CD4-positive, alpha-beta T cell treated with Interferon gamma for 1 hour (primary cell): ENCODE measurements at places on chromosomes 12 and 14.

DNA sequence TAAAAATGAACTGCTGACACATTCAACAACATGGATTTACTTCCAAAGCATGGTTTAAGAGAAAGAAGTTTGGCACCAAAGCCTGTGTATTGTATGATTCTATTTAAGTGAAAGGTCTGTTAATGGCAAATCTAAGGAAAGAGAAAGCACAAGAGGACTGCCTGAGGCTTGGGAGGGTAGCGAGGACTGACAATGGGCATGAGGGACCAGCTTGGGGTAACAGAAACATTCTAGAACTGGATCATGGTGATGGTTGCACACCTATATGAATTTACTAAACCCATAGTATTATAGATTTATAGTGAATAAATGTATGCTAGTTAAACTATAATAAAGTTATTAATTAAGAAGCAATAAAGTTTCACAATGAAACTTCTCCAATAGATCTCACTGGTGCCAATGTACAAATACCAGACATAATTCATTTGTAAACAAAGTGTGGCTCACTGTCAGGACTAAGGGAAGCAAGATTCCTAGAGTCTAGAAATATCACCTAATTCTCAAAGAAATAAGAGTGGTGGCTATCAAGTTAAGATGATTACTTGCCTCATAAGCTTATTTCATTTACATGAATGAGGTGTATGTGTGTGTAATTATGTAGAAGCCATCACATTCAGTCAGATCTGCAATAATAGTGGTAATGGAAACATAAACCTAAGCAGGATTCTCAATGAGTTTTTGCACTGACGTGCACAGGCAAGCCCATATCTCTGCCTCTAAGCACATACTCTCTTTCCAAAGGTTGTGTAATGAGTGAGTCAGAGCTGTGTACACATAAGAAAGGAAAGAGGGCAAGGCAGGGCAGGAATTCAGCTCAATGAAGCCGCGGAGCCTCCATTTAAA, 353.4 kb downstream of the KCNH5 start:
- DNase-seq = no peak

- DNase-seq = no peak
These were observed 1.5 kb upstream of the TM7SF3 start for GRCh38 chr12:27015730-27016076.

DNA sequence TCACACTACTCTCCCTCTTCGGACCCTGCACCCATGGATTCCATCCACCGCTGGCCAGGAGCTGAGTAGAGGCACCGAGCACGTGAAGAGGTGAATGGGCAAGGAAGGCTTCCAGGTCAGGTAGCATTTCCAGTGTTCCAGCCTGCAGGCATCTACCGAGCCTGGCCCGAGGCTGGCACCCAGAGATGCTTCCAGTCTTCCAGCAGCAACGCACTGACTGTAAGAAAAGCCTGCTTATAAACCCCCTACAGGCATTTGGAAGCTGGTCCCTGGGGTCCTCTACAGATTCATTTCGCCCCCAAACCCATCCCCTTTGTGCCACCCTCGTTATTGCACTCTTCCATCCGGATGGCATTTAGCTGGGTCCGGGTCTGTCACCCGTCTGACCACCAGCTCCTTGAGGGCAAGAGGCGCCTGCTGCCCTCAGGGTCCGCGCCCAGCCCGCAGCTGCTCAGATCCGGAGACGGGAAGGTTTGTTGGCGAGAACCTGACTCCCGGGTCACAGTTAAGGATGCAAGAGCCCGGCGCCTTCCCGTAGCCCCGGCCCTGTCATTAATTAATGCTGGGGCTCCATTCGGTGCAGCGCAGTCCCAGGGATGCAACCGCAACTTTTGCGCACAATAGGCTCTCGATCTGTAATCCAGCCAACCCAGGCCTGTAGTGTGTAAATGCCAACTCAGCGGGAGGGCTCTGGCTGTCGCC, 614 bp upstream of the MARK3 start:
- DNase-seq = no peak

GRCh38 chr12:55847603-55848291, 5.0 kb upstream of the MMP19 start:
- DNase-seq = peak; percentile 80

DNA sequence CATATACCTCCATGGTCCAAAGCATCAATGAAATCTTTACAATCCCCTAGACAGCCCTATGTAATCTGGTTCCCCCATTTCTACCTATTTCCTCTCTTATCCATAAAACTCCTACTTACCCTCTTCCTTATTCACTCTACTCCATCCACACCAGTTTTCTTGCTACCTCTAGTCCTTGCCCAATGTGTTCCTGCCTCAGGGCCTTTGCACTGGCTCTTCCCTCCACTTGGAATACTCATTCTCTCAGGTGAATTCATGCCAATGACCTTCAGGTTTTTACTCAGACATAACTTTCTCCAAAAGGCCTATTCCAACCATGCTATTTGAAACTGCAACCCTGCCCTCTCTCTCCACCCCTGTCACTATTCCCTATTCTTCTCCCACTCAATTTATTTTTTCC, 138.7 kb upstream of the KRR1 start:
- no peak for DNase-seq

DNA sequence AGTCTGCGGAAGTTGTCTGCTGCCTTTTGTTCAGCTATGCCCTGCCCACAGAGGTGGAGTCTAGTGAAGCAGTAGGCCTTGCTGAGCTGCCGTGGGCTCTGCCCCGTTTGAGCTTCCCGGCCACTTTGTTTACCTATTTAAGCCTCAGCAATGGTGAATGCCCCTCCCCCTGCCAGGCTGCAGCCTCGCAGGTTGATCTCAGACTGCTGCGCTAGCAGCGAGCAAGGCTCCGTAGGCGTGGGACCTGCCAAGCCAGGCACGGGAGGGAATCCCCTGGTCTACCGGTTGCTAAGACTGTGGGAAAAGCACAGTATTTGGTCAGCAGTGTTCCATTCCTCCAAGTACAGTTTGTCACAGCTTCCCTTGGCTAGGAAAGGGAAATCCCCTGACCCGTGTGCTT, 143.6 kb downstream of the DYRK2 start:
- no peak for DNase-seq

GRCh38 chr12:50111395-50111692, 692 bp upstream of the COX14 start:
- DNase-seq = no peak

GRCh38 chr14:50347521-50347920, 35.4 kb downstream of the DMAC2L start:
- DNase-seq = no peak

DNA sequence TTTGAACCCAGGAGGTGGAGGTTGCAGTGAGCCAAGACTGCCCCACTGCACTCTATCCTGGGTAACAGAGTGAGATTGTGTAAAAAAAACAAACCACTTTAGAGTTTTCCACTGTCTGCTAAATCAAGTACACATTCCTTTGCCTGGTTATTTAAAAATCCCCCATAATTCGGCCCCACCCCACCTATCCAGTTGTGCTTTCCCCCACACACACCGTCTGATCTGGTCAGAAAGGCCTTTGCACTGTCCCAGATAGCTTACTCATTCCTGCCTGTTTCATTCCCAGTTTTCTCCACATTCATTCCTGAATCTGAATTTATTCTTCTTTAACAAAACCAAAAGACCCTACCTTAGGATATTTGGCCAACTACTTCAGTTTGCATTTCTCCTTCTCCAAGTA, 29.5 kb downstream of the NINJ2 start:
- no peak for DNase-seq

DNA sequence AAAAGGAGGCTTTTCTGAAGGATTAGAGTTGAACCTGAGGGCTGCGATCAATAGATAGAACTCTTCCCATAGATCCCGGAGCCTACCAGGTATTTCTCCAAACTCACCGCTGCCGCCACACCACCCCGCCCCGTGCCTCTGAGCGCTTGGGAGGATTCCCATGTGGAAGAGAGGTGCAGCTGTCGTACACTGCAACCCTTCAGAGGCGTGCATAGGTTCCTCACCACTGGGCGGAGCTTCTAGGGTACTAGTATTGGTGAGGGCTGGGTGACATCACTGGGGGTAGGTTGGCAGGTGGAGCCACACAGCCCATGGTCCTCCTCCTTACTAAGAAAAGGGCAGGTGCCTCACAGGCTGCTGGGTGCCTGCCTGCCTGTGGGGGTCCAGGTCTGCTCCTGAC, 127.0 kb downstream of the TSPAN9 start:
- DNase-seq = no peak

GRCh38 chr12:67288561-67288960, 19.4 kb downstream of the CAND1 start:
- DNase-seq = no peak

- DNase-seq = no peak
These were observed 149.6 kb downstream of the PLXNC1 start for GRCh38 chr12:94297876-94298505.

GRCh38 chr12:125696054-125696453, 630.8 kb downstream of the AACS start:
- no peak for DNase-seq

DNA sequence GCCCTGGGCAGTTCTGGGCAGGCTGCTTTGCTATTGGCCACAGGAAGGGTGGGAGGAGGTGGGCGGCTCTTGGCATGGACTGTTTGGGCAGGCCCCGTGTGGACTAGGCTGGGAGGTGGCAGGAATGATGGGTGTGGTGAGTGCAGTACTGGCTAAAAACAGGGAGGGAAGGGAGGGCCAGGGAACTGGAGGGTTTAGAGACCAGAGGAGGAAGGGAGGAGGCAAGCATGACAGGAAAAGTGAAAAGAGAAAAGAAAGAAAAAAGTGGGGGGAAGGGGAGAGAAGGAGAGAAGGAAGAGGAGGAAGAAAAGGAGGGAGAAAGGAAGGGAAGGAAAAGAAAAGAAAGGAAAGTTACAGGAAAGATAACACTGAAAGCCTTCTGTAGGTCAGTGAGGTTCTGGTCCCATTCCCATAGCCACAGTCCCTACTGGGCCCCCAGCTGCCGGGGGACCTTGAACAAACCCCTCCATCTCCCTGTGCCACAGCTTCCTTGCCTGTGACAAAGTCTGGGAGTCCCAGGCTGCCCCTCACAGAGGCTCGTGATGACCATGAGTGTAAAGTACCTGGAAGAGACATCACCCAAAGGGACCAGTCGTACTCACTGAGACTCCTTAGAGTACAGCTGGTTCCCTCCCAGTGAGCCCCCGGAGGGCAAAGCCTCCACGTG, 1.1 kb upstream of the C14orf132 start:
- no peak for DNase-seq

DNA sequence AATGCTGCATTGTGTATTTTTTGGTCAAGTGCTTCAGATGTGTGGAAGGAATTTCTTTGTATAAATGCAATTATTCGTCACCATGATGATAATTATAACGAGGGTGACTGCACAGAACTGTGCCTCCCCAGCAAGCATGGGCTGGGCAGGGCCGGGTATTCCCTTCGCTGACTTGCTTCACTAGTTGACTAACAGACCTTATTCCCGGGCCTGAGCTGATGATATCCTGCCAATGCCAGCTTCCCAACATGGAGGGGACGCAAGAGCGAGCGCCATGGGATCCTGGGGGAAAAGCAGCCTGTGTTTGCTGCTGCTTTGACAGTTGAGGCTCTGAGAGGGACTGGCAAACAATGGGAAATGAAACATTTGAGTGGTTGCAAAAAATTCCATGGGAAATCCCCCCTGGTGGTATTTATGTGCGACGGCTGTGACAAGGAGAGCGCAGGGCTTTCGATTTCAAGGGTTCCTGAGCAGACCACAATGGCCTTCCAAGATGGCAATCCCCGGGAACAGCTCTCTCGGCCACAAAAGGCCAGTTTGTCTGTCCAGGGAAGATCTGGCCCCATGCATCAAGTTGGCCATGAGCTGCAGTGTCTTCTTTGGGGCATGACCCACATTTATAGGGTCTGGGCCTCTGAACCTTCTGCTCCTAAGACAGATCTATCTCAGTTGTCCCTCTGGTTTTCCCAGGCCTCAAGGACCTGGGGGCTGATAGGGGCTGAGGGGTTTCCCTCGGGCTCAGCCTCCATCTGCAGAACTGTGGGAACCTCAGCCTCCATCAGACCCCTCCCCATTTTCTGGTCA, 21.9 kb upstream of the MAP1LC3B2 start:
- DNase-seq = no peak

DNA sequence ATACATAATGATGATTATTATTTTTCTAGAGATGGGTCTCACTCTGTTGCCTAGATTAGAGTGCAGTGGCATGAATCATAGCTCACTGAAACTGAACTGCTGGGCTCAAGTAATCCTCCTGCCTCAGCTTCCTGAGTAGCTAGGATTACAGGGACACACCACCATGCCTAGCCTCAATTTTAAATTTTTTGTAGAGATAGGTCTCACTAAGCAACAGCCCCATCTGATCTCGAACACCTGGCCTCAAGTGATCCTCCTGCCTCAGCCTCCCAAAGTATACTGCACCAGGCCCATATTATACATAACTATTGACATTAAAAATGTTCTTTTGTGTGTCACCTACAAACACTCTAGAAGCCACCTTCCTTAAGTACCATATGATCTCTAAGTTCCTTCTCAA, 3.4 kb downstream of the TXNRD1 start:
- no peak for DNase-seq
